Activated CD4-positive, alpha-beta T cell treated with anti-CD3 and anti-CD28 coated beads for 1 hour (primary cell): ENCODE measurements at places on chromosomes 6 and 20.

- no peak for DNase-seq
These were observed 26.2 kb downstream of the ZNF217 start for GRCh38 chr20:53567379-53567917.

DNA sequence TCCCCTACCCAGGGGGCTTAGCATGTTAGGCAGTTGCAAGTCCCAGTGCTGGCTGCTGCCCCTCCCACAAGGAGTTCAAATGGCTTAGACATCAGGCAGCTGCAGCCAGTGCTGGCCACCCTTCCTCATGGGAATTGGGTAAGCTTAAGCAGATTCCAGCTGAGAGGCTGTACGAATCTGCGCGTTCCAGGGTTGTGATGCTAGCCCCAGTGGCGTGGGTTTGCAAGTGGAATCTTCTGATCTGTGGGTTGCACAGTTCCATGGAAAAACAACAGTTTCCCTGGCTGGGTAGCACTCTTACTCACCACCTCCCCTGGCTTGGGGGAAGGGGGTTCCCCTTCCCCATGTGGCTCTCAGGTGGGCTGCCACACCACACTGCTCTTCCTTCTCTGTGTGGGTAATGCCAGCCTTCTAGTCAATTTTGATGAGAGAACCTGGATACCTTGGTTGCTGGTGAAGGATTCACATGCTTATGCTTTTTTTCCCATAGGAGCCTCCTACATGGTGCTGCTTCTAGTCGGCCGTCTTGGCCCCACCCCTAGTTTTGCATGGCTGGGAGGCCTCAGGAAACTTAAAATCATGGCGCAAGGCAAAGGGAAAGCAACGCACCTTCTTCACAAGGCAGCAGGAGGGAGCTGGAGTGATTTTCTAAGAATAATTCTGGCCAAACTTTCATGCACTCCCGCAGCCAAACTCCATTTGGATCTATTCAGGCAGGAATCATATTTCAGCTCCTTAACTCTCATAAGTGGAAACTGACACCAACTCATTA is 13.0 kb downstream of the DYNLT2 start:
- no peak for DNase-seq

GRCh38 chr6:170063431-170063830 is 227.4 kb downstream of the DLL1 start:
- no peak for DNase-seq

DNA sequence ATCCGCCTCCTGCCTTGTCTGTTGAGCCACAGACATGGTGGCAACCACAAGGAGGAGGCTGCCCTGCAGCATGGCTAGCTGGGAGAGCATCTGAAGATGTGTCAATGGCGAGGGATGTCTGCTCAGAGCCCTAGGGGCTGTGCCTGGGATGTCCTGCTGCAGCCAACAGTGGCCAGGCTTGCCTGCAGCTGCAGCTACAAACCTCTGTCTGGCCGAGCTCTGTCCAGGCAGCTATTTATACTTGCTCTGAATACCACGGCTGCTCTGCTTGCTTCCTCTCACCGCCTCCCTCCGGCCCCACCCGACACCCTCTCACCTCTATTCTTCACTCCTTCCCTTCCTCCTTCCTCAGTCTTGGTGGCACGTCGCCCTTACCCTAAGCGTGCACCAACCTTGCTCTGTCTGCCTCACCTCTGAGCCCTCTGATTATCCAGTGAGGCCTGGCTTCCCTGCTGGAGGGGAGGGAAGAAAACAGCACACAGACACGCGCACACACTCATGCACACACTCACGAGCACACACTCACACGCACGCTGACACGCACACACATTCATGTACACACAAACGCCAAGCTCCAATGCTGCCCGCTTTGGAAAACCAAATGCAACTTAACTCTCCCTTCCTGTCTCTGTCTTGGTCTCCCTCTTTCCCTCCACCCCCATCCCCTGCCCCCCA is at the start of gene ANGPT4:
Gene ANGPT4 (minus strand): TSS at position 210 of the 675 bp plus-strand sequence. CDS start 120 bp downstream, at position 90.
- DNase-seq: no peak

DNA sequence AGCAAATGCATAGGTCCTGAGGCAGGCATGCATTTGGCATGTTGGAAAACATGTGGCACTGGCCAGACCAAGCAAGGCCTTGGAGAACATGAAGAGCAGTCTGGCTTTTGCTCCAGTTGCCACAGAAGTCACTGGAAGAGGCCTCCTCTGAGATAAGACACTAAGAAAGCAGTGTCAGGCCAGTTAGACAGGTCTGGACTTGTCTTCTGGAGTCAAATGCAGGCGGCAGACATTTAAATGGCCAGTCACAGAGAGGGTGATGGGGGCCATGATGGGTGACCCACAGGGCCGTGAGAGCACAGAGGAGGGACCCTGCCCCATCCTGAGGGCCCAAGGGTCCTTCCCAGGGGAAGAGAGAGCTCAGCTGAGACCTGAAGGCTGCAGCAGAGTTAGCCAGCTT is 26.7 kb upstream of the ADA start:
- DNase-seq: no peak

GRCh38 chr6:28747631-28748157 is 176.1 kb downstream of the TRIM27 start:
- DNase-seq: no peak

GRCh38 chr6:162157167-162157870 is 570.2 kb downstream of the PRKN start:
- no peak for DNase-seq

- no peak for DNase-seq
These were observed 310.4 kb upstream of the MOCS1 start for GRCh38 chr6:40244699-40245098.

DNA sequence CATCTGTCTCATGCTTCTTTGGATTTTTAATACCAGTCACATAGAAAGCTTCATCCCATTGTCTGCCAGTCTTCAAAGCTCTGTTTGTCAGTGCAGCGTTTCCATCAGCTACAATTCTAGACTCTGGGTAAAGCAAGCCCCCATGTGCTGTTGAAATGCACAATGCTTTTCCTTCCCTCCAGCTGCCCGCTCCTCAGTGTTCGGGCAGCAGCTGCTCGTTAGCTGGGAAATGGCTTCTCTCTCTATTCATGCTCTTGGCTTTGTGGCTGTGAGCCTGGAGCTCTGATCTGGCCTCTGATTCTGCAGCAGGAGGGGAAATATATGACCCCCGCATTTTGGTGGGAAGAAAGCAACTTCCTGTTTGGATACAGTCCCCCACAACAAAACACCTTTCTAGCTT is 213.0 kb upstream of the CDYL start:
- no peak for DNase-seq

DNA sequence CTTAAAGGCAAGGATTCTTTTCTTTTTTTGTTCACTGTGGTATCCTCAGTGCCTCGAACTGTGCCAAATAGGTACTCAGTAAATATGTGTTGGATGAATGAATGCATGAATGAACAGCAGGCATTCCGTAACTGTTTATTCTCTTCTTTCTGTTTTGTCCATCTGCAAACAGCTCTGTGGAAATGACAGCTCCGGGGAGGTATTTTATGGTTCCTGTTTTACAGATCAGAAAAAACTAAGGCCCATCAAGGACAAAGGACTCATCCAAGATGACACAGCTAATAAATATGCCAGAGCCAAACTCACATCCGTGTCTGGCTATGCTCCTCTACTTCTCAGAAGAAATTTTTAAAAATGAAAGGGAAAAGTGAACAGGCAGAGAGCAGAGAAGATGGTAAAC is 21.0 kb downstream of the JPH2 start:
- no peak for DNase-seq

DNA sequence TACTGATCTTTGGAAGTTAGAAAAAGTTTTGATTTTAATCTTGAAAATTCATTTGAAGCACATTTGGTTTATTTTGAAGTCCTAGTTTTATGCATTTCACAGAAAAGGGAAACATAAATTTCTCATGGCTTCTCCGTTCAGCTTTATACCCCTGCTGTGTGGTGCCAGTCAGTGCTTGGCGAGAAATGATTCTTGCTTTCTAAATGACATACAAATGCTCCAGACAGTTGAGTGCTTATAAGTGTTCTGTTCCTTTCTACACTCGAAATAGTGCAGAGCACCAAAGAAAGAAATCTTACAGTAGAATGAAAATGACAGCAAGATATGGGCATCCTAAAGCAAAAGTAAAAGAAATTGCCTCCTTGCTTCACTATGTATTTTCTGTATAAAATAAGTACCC is 9.0 kb upstream of the ZNF292 start:
- no peak for DNase-seq

- DNase-seq: no peak
These were observed 70.5 kb upstream of the DUSP22 start for GRCh38 chr6:221531-222349.

GRCh38 chr6:34990971-34991560 is 102.0 kb downstream of the ANKS1A start:
- DNase-seq: no peak

- DNase-seq: peak; percentile 43
These were observed 648 bp downstream of the COL19A1 start for GRCh38 chr6:69866770-69867638.

DNA sequence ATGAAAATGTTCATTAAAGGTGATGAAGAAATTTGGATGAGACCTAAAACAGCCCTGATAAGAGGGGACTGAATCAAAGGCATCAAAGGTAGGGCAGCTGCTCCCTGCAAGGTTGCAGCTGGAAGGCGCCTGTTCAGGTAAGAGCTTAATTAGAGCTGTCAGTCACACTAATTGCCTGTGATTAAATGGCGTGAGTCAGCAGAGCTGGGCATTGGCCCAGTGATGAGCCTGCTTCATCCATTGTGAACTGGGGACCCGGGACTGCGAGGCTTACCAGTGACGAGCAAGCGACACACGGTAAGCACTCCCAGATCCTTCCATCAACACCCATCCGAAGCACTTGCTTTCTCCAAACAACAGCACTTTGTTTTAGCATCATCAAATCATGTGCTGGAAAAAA is 621.5 kb upstream of the CDH4 start:
- DNase-seq: no peak

DNA sequence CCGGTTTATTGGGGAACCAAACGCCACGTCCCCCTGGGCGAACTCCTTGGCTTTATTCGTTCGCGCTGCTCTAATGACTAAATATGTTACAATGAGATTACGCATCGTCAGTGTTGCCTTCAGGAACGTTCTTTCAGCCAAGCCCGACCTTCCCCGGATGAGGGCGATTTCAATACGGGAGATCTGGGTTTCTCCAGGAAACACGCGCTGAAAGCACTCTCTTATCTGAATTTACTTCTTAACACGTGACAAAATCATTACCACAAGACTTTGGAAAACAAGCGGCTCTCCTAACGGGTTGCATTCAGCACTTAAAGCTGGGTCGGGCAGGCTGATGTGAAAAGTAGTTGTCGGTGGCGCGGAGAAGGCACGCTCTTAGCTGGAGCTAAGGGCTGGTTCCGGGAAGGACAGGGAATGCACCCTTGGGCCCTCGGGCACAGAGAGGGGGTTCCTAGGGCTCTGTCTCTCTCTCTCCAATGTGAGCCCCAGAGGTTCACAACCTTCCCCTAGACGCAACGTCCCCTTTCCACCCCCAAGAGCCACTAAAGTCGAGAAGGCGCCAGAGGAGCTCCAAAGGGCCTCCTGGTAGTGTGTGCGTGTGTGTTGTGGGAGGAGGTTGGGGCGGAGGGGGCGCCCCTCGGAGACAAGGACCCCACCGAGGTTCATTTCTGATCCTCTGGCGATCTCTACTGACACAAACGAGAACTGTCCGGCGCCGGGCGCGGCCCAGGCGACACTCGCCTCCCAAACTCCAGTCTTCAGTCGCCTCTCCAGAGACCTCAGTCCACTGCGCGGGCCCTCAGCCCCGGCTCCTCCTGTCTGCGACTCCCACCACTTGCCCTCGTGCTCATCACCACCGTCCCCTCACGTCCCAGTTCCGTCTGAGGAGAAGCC is 7.1 kb upstream of the NKX2-2 start:
- DNase-seq: no peak

GRCh38 chr20:50318710-50319109 is 128.1 kb downstream of the CEBPB start:
- DNase-seq: no peak

DNA sequence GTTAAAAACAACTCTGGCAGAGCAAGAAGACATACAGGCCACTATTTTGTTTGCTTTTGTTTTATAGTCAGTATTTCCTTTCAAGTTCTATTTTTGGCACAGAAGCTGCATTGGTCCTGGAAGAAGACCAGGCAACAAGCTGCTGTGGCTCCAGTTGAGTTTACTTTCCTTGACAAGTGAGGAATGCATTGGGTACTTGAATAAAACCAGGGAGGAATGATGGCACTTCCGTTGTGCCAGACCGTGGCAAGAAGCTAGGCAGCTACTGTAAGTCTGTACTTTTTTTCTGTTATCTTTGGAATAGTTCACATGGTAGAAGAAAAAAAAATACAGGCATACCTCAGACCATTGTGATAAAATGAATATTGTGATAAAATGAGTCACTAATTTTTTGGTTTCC is 66.3 kb downstream of the NCOA3 start:
- DNase-seq: no peak

- no peak for DNase-seq
These were observed 11.6 kb upstream of the TFB1M start for GRCh38 chr6:155325700-155326516.

GRCh38 chr6:41406728-41407489 is 71.5 kb downstream of the NCR2 start:
- no peak for DNase-seq

DNA sequence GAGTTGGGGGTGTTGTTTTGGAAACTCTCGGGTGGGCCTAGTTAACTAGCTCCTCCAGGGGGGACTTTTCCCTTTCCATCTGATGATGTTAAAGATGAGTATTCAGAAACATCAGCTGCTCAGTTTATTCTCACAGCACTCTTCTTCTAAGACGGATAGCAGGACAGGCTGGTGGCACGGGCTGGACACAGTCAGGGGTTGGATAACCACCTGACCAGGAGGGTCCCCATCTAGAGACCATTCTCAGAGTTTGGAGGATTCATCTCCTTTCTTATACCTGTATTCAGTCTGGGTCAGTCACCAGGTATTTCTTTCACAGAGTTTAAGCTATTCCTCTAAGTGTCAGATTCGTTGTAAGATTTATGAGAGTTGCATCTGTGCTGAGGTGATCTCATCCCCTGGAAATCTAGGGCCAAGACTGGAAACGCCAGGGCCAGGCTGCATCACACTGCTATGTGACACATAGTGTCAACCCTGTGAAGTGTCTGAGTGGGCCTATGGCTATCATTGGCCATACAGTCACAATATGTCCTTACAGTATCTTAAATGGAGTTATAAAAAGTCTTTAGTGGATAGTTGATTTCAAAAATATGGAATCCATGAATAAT is 111.7 kb downstream of the FAM50B start:
- DNase-seq: no peak

- no peak for DNase-seq
These were observed 64.4 kb downstream of the CHMP4B start for GRCh38 chr20:33875534-33876026.

GRCh38 chr20:16096756-16097326 is 476.4 kb downstream of the KIF16B start:
- DNase-seq: no peak

DNA sequence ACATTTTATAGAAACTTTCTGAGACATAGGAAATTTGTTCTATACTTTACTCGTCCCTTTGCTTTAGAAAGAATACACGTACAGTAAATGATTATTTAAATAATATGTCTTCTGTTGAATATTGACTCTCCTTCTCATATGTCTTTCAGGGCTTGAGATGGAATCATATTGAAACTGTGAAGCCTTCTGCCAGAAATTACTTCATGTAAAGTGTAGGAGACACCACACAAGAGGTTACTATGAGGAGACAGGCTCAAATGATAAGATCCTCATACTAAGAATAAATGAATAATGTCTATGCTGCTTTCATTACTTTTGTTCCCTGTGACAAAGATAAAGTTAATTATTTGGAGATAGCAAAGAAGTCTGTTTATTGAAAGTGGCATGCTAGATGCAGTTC is 1240.3 kb upstream of the MAP3K7 start:
- DNase-seq: no peak
